Activated CD4-positive, alpha-beta T cell treated with anti-CD3 and anti-CD28 coated beads, Interleukin-2, amount 10 ng/mL, durations not matched to agents 7 days and 5 days (primary cell): ENCODE measurements at places on chromosomes 2 and 18. TPM values are rescaled to one million over a fixed set of nuclear protein-coding genes. Genes with fewer than 3 reads are reported as not detected.

NDUFV2 gene
- total RNA-seq = 177 TPM

DNA sequence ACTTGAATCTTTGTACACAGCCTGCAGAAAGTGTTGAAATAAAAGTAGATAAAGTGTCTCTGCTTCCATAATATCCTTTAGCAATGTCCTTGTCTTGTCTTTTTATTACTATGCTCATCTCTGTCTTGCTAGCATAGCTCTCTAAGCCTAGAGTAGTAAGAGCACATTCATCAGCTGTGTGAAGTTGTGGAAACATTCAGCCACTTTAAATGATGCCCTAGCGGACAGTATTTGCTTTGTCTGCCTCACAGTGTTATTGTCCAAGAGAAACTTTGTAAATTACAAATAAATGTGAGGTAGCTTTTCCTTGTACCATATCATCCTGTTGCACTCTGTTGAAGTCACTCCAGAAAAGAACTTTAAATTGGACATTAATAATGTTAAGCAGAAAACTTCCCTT is 60.3 kb upstream of the TTC21B start:
- no peaks in the 10 kb centered on the region for H3K4me1 ChIP-seq
- no peaks in the 10 kb centered on the region for H3K36me3 ChIP-seq
- H3K27ac ChIP-seq = no peak overlapping the region
- H3K4me3 ChIP-seq = no peak overlapping the region

GRCh38 chr2:240640939-240641338 is 15.7 kb downstream of the GPR35 start:
- DNase-seq = no peak
- no peak overlapping the region for H3K4me3 ChIP-seq
- no peaks in the 10 kb centered on the region for H3K36me3 ChIP-seq

GRCh38 chr18:74896390-74896991 is 298.8 kb downstream of the ZNF407 start:
- H3K27me3 ChIP-seq = no peaks in the 10 kb centered on the region
- no peak overlapping the region for H3K27ac ChIP-seq
- peaks cover 19% of the 10 kb centered on the region for H3K4me1 ChIP-seq
- H3K4me3 ChIP-seq = no peak overlapping the region

RAD51AP2 gene
- not detected for total RNA-seq

IGFBP2 gene
- 10.9 TPM for total RNA-seq

GRCh38 chr2:56347881-56348280 is 164.1 kb downstream of the CCDC85A start:
- H3K27ac ChIP-seq = no peak overlapping the region
- H3K4me1 ChIP-seq = no peaks in the 10 kb centered on the region
- H3K36me3 ChIP-seq = no peaks in the 10 kb centered on the region
- H3K27me3 ChIP-seq = no peaks in the 10 kb centered on the region
- H3K4me3 ChIP-seq = no peak overlapping the region
- no peak for DNase-seq

GPR35 gene
- 4.1 TPM for total RNA-seq
